ENCODE measurements at places on chromosomes 4 and X.

DNA sequence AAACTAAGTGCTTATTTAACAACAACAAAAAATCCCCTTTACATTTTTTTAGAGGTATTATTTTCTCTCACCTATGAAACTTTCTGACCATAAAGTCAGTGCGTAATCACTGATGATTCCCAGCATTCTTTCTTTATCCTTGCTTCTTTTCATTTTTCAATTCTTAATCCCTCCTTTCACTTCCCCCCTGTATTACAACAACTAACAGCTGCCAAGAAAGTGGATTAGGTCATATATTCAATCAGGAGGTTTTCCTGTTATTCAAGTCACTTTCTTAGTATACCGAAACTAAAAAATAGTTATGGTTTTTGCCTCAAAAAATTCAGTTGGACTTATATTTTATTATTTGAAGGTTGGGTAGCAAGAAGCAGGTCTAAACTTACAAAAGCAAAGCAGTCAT lies 2.1 kb upstream of the STAP1 start:
- H3K27ac ChIP-seq = no peak overlapping the region
- no peaks in the 10 kb centered on the region for H3K4me1 ChIP-seq
- DNase-seq = no peak

GRCh38 chrX:119790977-119791436 lies 423 bp downstream of the RPL39 start:
- peaks cover 3% of the 10 kb centered on the region for H3K4me1 ChIP-seq
- peak overlapping the region; percentile 94 for H3K4me3 ChIP-seq
- peak; percentile 10 for DNase-seq
- no peaks in the 10 kb centered on the region for H3K27me3 ChIP-seq
- H3K27ac ChIP-seq = peak overlapping the region; percentile 86

DNA sequence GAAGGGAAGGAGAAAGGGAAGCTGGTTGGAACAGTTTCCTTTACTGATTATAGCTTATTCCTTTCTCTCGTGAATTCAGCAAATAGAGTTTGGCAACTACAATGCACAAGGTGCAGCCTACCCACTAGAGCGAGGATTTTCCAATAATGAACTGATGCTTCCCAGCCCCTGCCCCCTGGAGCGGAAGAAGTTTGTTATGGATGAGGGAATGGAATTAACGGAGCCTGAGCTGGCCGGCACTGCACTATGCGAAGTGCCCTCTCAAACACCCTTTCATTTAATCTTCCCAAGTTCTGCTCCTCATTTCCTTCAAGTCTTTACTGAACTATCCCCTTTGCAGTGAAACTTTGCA lies 42.5 kb upstream of the CBR4 start:
- H3K4me1 ChIP-seq = peaks cover 5% of the 10 kb centered on the region
- no peaks in the 10 kb centered on the region for H3K27me3 ChIP-seq
- no peak for DNase-seq
- no peak overlapping the region for H3K4me3 ChIP-seq

DNA sequence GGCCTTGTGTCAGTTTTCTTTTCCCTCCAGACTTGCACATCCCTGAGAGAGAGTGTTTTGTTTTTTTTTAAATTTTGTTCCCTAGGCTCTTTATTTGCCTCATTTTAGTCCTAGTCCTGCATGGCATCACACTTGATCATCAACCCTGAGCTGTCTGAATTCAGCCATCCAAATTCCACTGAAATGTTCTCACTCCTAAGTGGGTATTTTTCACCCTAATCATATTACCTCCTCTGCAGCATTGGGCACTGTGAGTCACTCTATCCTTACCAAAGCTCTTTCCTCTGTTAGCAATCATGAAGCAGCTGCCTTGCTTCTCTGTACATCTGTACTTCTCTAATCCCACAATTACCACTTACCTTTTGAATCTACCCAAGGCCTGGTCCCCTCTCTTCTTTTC lies 356.6 kb upstream of the MAGEB2 start:
- H3K27me3 ChIP-seq = no peaks in the 10 kb centered on the region
- DNase-seq = peak; percentile 52

GRCh38 chrX:78321809-78322208 lies 5.6 kb downstream of the CYSLTR1 start:
- no peak overlapping the region for H3K27ac ChIP-seq
- no peaks in the 10 kb centered on the region for H3K4me1 ChIP-seq
- no peak overlapping the region for H3K4me3 ChIP-seq
- no peaks in the 10 kb centered on the region for H3K27me3 ChIP-seq

DNA sequence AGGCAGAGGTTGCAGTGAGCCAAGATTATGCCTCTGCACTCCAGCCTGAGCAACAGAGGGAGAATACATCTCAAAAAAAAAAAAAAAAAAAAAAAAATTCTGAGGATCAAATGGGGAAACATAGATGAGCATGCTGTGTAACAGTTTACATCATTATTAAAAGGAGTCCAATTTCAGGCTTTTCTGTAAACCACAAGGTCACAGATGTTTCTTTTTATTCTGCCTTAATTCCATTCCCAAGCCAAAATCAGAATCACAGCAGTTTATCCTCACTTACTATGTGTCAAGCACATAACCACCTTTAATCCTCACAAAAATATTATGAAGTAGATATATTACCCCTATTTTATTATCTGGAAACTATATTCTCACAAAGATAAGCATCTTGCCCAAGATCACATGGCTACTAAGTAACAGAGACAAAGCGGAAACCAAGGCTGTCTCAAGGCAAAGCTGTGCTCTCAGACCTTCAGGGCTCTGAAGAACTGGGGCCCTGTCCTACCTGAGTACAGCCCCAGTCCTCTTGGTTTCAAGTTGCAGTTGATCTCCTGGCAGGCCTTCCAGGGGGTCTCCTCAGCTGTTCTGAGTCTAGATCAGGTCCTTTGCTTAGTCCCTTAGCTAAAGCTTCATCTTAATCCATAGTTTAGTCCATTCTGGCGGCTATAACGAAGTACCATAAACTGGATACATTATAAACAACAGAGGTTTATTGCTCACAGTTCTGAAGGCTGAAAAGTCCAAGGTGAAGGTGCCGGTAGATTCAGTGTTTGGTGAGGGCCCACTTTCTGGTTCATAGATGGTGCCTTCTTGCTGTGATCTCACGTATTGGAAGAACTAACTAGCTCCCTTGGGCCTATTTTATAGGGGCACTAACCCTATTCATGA lies 141.3 kb downstream of the PALLD start:
- H3K36me3 ChIP-seq = no peaks in the 10 kb centered on the region
- H3K4me1 ChIP-seq = peaks cover 56% of the 10 kb centered on the region
- peak overlapping the region; percentile 7 for H3K27ac ChIP-seq
- no peak overlapping the region for H3K4me3 ChIP-seq
- H3K27me3 ChIP-seq = no peaks in the 10 kb centered on the region

- H3K4me1 ChIP-seq = no peaks in the 10 kb centered on the region
- H3K4me3 ChIP-seq = no peak overlapping the region
- H3K27ac ChIP-seq = no peak overlapping the region
- DNase-seq = no peak
- no peaks in the 10 kb centered on the region for H3K36me3 ChIP-seq
These were observed 161.4 kb upstream of the RADX start for GRCh38 chrX:106450405-106450804.

DNA sequence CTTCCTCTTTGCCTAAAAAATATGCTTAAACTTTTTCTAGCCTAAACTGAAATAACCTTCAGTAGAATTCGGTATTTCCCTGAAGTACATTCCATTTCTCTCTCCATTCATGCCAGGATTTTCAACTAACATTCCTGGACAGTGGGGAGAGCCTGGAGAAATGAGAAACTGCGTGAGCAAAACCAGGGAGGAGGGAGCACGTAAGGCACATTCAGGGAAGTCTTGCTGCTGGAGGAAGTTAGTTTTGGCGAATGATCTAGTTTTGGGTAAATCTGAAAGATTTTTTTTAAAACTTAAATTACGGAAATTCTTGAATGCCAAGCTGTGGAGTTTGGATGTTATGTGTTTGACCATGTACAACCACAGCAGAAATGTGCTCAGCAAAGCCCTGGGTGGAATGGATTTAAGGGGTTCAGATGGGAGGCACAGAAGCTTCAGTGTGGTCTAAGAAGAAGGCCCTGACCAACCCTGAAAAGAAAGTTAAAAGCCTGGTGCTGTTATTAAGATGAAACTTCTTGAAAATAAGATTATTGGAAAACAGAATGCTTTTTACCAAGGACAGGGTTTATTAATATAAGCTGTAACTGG lies 347.8 kb downstream of the ANK2 start:
- H3K27ac ChIP-seq = no peak overlapping the region
- no peaks in the 10 kb centered on the region for H3K36me3 ChIP-seq
- H3K4me3 ChIP-seq = no peak overlapping the region
- H3K4me1 ChIP-seq = no peaks in the 10 kb centered on the region
- peak; percentile 89 for DNase-seq

GRCh38 chr4:33696586-33696985 lies 2547.7 kb downstream of the ARAP2 start:
- no peaks in the 10 kb centered on the region for H3K4me1 ChIP-seq
- DNase-seq = no peak
- H3K36me3 ChIP-seq = no peaks in the 10 kb centered on the region
- H3K27me3 ChIP-seq = no peaks in the 10 kb centered on the region

DNA sequence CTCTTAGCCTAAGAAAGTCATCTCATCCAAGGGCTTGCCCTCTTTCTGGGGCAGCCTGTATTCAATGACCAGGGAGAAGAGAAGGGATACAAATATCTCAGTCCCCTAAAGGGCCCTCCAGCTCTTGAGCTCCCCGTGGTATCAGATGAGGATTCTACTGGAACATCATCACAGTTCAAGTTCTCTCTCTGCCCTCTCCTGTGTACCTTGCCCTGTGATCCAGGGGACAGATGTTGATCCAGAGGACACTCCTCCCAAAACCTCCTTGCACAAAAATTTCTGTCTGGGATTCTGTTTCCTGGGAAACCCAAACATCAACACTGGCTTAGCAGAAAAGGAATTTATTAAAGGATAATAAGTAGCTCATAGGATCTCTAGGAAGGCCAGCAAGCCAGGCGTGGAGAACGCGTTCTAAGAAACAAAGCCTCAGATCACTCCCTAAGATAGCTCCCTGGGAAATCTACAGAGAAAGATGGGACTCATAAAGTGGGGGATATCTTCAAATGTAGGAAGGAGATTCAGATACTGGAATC lies 296.3 kb upstream of the KLF3 start:
- no peaks in the 10 kb centered on the region for H3K27me3 ChIP-seq
- H3K36me3 ChIP-seq = no peaks in the 10 kb centered on the region
- no peak for DNase-seq

- no peak overlapping the region for H3K27ac ChIP-seq
- H3K27me3 ChIP-seq = no peaks in the 10 kb centered on the region
- no peaks in the 10 kb centered on the region for H3K4me1 ChIP-seq
- peaks cover 8% of the 10 kb centered on the region for H3K36me3 ChIP-seq
These were observed 13.3 kb downstream of the NCAPG start for GRCh38 chr4:17823871-17824669.

DNA sequence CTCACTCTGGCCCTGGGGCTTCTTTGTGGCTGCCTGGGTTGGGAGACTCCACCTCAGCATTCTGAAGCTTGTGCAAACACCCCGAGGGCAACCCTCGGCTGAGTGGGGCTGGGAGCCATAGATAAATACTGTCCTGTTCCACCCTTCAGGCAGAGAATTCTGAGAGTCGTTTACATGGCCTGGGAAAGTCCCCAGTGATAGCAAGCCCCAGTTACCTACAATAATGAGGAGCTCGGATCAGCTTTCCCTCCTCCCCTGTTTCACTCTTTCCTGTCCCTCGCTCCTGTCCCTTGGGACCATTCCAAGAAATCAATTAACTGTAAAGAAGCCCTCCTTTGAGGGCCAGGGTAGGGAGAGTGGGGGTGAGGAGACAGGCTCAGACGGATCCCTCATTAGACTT lies 31.6 kb upstream of the DDX3X start:
- H3K4me3 ChIP-seq = no peak overlapping the region
- H3K27me3 ChIP-seq = no peaks in the 10 kb centered on the region
- H3K36me3 ChIP-seq = no peaks in the 10 kb centered on the region
- no peak for DNase-seq
- no peak overlapping the region for H3K27ac ChIP-seq

DNA sequence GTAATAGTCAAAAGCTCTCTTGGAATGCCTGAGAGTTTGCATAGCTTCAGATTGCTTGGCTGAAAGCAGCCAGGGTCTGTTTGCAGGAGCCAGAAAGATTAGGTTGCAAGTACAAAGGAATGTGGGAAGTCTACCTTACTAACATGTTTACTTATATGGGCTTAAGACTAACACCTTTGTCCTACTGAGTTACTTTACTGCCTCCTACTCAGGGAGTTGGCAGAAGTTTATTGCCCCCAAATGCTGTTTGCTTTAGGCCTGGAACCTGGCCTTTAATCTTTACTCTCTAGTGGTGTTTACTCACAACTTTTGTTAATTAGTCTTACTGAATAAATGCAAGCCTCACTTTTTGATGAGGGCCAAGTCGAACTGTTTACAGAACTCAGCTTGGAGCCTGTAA lies 219.4 kb upstream of the ZC4H2 start:
- H3K27me3 ChIP-seq = no peaks in the 10 kb centered on the region
- no peaks in the 10 kb centered on the region for H3K36me3 ChIP-seq
- H3K4me3 ChIP-seq = no peak overlapping the region
- no peak overlapping the region for H3K27ac ChIP-seq
- no peak for DNase-seq

DNA sequence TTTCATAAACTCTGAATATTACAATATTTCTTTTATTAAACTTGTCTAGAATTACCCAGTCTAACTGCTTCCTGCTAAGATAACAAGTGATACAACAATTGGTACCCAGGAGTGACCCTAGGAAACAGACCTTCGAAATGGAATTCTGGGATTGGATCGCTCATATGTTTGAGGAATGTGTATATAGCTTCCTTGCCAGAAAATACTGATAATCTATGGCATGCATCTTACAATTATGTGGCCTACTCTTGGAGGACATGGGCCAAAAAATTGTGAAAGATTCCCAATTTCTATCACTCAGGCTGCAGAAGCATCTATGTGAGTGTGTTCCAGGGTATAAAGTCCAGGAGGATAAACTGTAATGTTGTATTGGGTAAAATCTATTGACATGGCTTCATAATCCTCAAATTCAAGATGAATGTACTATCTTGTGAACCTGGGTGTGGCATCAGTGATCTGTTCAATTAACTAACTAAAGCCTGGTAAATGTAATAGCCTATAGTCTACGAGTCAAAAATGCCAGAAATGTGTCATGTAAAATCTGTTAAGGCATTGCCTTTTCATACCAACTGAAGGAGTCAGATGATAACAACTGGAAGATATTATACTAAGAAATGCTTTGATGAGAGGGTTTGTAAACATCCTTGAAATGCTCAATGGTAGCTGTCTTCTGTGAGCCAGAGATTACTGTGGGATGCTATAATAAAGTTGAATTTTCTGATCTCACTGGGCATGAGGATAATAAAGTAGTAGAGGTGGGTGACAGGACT lies 1499.3 kb downstream of the PCDH7 start:
- no peak overlapping the region for H3K4me3 ChIP-seq
- H3K4me1 ChIP-seq = no peaks in the 10 kb centered on the region
- peak; percentile 31 for DNase-seq
- no peak overlapping the region for H3K27ac ChIP-seq
- no peaks in the 10 kb centered on the region for H3K27me3 ChIP-seq
- H3K36me3 ChIP-seq = no peaks in the 10 kb centered on the region

GRCh38 chr4:159433337-159433736 lies 330.5 kb downstream of the RAPGEF2 start:
- H3K27ac ChIP-seq = no peak overlapping the region
- DNase-seq = no peak
- no peaks in the 10 kb centered on the region for H3K36me3 ChIP-seq
- peaks cover 9% of the 10 kb centered on the region for H3K4me1 ChIP-seq

All from astrocyte (in vitro differentiated cells and primary cell).